ENCODE measurements at places on chromosomes 2 and 18. TPM values are rescaled to one million over a fixed set of nuclear protein-coding genes. Genes with fewer than 3 reads are reported as not detected.

- H3K4me1 ChIP-seq: no peaks in the 10 kb centered on the region
- no peaks in the 10 kb centered on the region for H3K36me3 ChIP-seq
- H3K4me3 ChIP-seq: no peak overlapping the region
These were observed 25.5 kb downstream of the CRACDL start for GRCh38 chr2:98910349-98911125.

- no peak overlapping the region for H3K4me3 ChIP-seq
- peak overlapping the region; percentile 94 for H3K27ac ChIP-seq
- H3K4me1 ChIP-seq: peaks cover 40% of the 10 kb centered on the region
- H3K36me3 ChIP-seq: no peaks in the 10 kb centered on the region
These were observed 45.5 kb upstream of the CAB39 start for GRCh38 chr2:230666885-230667712.

DNA sequence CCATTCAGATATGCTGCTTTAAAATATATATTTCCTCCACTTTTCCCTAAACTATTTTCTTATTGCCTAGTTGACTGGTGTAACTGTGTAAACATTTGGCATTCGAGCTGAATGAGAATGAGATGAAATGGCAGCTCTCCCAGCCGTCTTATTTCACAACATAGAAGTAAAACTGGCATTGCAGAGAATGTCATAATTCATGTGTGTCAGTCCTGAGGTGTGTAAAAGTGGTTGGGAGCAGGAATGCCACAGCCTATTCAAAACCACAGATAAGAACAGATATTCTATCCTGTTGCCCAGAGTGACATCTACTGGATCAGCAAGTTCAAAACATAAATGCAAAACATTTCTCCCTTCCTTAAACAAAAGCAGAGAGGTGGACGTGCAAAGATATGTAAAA, 565.5 kb upstream of the CHAC2 start:
- H3K27ac ChIP-seq: no peak overlapping the region
- H3K27me3 ChIP-seq: no peaks in the 10 kb centered on the region
- H3K36me3 ChIP-seq: no peaks in the 10 kb centered on the region

DNA sequence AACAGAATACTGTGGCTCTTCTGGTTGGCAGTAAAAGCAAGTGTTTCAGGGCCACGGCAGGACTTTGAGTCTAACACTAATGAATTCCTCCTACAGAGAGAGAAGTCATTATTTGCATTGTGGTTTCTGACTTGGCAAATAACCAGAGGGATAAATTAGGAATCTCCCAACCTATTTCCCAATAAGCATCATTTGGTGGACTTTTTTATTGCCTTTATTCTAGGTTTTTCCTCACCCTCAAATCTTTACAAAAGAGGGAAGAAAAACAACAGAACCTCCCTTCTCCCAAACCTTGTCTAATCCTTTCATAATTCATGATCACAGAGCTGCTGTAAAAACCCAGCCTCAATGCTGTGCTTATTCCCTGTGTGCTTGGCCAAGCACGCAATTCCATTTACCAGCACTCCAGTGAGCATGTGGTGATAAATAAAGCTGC, 179.7 kb downstream of the AGPS start:
- no peaks in the 10 kb centered on the region for H3K4me1 ChIP-seq
- no peak overlapping the region for H3K27ac ChIP-seq
- DNase-seq: no peak
- H3K27me3 ChIP-seq: no peaks in the 10 kb centered on the region

GRCh38 chr18:68954738-68955137, 156.9 kb downstream of the CCDC102B start:
- H3K27ac ChIP-seq: no peak overlapping the region
- H3K4me1 ChIP-seq: no peaks in the 10 kb centered on the region
- no peaks in the 10 kb centered on the region for H3K36me3 ChIP-seq
- DNase-seq: no peak
- no peaks in the 10 kb centered on the region for H3K27me3 ChIP-seq
- no peak overlapping the region for H3K4me3 ChIP-seq

DNA sequence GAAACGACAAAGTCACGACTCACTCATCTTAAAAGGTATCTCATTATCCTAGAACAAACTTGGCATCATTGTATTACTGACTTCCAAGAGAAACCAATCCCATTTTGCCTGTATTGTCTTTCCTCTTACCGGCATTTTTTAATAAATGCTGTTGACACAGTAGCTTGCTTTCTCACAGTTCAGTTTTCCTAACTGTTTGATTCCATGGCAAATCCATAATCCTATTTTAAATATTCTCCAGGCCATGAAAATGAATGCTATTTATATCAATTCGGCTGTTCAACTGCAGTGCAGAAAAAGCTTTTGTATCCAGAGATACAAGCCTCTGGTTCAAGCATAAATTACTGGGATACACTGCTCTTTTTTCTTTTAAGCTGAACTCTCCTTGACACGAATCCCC, 1241.9 kb downstream of the DPP10 start:
- no peaks in the 10 kb centered on the region for H3K27me3 ChIP-seq
- H3K27ac ChIP-seq: no peak overlapping the region
- DNase-seq: no peak
- H3K4me3 ChIP-seq: no peak overlapping the region
- H3K4me1 ChIP-seq: no peaks in the 10 kb centered on the region

SLC19A3 gene
- not detected for total RNA-seq

TXNDC2 gene
- not detected for total RNA-seq

TEX44 gene
- not detected for total RNA-seq

PLGLB1 gene
- not detected for total RNA-seq

CFC1B gene
- not detected for total RNA-seq

Measured in SJSA1 (cell line).